ENCODE measurements at places on chromosomes 16 and 17.

GRCh38 chr16:57998486-57998885 is 2.0 kb downstream of the ZNF319 start:
- DNase-seq: no peak

GRCh38 chr16:29779474-29779873 is 1.4 kb downstream of the ZG16 start:
- no peak for DNase-seq

GRCh38 chr16:50228364-50228868 is 37.9 kb upstream of the ADCY7 start:
- no peak for DNase-seq

- no peak for DNase-seq
These were observed 17.1 kb upstream of the DOK4 start for GRCh38 chr16:57503366-57503765.

GRCh38 chr16:85637808-85638647 is 24.9 kb downstream of the GSE1 start:
- DNase-seq: no peak

GRCh38 chr17:68600067-68600930 is 868 bp downstream of the FAM20A start:
- peak; percentile 84 for DNase-seq
